Endothelial cell of umbilical vein (primary cell): ENCODE measurements at places on chromosomes 2 and 18. TPM values are rescaled to one million over a fixed set of nuclear protein-coding genes. Genes with fewer than 3 reads are reported as not detected.

The SH3RF3 gene
- total RNA-seq: 9.4 and 14.7 TPM in 2 replicates

The CD28 gene
- 0.15 TPM in 1 of 2 replicates, not detected in the other for total RNA-seq

The TUBA3D gene
- total RNA-seq: not detected in 2 replicates

The SULT1C2 gene
- total RNA-seq: not detected in 2 replicates

The BCL2 gene
- total RNA-seq: 3.8 and 5.0 TPM in 2 replicates

The CCDC93 gene
- 29.3 and 35.1 TPM in 2 replicates for total RNA-seq

The MOCOS gene
- 0.85 and 0.88 TPM in 2 replicates for total RNA-seq

The VWA3B gene
- not detected in 2 replicates for total RNA-seq

GRCh38 chr2:96391828-96392200 lies 56.2 kb downstream of the NCAPH start:
- peaks cover 7% of the 10 kb centered on the region for H3K27me3 ChIP-seq
- no peak overlapping the region for H3K4me3 ChIP-seq
- no peaks in the 10 kb centered on the region for H3K36me3 ChIP-seq
- DNase-seq: no peak
- no peak overlapping the region for H3K27ac ChIP-seq

DNA sequence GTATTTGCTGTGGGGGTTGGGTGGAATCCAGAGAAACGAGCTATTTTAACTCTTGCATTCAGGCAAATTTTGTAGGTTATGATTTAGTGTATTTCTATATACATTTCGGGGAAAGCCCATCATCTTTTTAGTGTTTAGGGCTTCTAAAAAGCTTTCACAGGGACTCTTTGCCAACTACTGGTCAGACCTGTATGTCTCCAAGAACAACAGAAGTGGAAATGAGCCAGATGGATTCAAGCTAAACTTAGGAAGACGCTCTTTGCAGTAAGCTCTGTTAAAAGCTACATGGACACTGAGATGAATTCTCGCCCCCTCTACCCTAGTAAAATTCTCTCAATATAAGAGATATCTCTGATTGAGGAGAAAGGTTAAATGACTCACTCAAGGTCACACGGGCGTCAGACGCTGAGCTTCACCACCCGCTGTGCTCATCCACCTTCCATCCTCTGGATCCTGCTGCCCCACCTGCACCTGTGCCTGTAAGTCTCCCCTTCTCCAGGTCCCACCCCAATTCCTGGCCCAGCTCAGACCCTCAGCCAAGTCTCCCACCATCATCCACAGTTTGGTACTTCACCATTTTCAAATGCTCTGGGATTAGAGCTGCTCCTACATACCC lies 85.6 kb downstream of the MARCHF4 start:
- no peaks in the 10 kb centered on the region for H3K36me3 ChIP-seq
- DNase-seq: no peak
- H3K4me1 ChIP-seq: peaks cover 9% of the 10 kb centered on the region
- H3K27ac ChIP-seq: no peak overlapping the region
- H3K27me3 ChIP-seq: no peaks in the 10 kb centered on the region
- H3K4me3 ChIP-seq: no peak overlapping the region

- H3K27ac ChIP-seq: no peak overlapping the region
- H3K4me1 ChIP-seq: no peaks in the 10 kb centered on the region
- no peak overlapping the region for H3K4me3 ChIP-seq
- H3K27me3 ChIP-seq: no peaks in the 10 kb centered on the region
Measured at GRCh38 chr2:204971206-204971907, 426.1 kb downstream of the PARD3B start.

DNA sequence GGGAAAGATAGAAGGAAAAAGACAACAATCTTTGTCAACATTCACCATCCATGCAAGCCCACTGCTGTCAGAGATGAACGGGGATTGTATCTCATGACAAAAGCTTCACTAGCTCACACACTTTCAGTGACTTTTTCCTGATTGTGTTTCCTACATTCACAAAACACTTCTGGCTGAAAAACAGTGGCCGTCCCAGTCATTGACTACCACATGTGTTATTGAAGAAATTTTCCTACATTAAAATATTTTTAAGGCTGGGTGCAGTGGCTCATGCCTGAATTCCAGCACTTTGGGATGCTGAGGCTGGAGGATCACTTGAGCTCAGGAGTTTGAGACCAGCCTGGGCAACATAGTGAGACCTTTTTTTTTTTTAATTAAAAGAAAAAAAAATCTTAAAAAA lies 90.9 kb downstream of the MOGAT1 start:
- DNase-seq: no peak
- peaks cover 1% of the 10 kb centered on the region for H3K27me3 ChIP-seq
- H3K27ac ChIP-seq: no peak overlapping the region

- no peak overlapping the region for H3K4me3 ChIP-seq
- peak; percentile 48 for DNase-seq
- H3K27ac ChIP-seq: no peak overlapping the region
- H3K27me3 ChIP-seq: no peaks in the 10 kb centered on the region
Measured at GRCh38 chr2:77009307-77009706, 512.9 kb downstream of the LRRTM4 start.

DNA sequence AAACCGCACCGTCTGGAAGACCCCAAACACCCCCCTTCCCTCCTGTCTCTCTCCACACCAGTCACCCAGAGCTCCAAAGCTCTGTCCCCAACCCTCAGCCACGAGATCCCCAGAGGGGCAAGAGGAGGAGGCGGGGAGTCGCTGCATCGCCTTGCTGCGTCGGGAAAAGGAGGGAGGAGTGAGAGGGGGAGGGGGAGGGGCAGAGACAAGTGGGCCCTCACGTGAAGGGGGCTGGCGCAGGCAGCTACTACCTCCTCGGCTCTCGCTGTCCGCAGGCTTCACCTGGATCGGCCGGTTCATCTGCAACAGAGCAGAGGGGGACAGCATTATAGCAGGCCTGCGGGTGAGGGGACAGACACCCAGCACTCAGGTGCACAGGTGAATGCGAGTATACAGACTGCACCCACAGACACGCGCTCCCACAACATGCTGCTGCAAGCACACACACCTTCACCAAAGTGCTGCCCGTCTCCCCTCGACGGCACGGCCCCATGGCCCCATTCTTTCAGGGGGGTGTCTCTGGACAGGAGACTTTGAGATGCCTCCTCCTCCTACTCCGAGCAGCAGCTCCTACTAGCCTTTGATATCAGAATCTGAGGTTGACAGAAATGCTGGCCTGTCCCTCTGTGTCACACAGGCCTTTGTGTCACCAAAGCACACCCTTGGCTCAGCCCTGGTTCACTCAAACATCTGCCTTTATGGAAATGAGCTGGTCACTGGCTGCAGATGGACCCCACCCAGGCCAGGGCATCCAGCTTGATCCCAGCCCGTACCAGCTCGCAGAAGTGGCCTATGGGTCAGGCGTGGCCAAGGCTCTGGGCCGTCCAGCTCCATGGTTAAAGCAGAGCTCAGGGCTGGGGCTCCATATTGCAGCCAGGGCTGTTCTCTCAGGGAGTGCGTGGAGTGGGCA lies 243.8 kb downstream of the CELF4 start:
- no peaks in the 10 kb centered on the region for H3K27me3 ChIP-seq
- H3K4me3 ChIP-seq: no peak overlapping the region
- H3K36me3 ChIP-seq: no peaks in the 10 kb centered on the region
- no peak overlapping the region for H3K27ac ChIP-seq
- H3K4me1 ChIP-seq: no peaks in the 10 kb centered on the region
- no peak for DNase-seq

DNA sequence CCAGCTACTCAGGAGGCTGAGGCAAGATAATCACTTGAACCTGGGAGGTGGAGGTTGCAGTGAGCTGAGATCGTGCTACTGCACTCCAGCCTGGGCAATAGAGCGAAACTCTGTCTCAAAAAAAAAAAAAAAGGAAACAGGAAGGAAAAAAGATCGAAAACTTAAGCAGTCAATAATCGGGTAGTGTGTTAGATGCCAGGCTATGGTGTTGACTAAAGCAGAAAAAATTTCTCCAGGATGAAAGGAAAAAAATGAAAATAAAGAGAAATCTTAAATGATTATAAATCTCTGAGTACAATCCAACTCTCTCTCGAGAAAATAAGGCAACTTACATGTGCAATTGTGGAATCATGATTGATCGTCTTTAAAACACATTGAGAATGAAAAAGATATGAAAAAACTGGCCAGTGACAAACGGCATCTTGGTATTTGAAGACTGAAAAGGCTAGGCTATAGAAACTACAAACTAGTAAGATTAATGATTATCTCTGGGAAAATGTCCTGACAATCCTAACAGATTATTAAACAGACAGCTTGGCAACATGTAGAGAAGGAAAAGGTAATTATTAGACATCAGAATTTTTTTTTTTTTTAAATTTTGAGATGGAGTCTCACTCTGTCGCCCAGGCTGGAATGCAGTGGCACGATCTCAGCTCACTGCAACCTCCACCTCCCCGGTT lies 16.3 kb upstream of the EPHA4 start:
- DNase-seq: no peak
- no peaks in the 10 kb centered on the region for H3K36me3 ChIP-seq
- H3K27me3 ChIP-seq: no peaks in the 10 kb centered on the region

DNA sequence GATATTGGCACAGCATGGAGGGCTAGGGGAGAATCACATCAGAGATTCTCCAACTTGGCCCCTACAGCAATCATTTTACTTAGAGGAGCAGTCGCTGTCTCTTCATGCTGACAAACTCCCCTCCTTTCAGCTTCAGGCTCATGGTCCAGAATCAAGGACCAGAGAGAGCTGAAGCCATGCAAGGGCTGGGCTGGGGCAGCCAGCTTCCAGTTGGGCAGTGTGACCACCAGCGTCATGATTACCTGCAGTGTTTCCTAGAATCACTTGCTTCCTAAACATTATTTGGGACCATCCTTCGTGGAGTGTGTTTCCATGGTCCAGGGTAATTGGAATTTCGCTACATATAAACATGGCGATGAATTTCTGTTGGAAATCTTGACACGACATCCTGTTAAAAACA lies 54.4 kb downstream of the CAPN13 start:
- H3K4me3 ChIP-seq: no peak overlapping the region
- no peaks in the 10 kb centered on the region for H3K4me1 ChIP-seq
- H3K27me3 ChIP-seq: no peaks in the 10 kb centered on the region
- no peak overlapping the region for H3K27ac ChIP-seq
- no peaks in the 10 kb centered on the region for H3K36me3 ChIP-seq

DNA sequence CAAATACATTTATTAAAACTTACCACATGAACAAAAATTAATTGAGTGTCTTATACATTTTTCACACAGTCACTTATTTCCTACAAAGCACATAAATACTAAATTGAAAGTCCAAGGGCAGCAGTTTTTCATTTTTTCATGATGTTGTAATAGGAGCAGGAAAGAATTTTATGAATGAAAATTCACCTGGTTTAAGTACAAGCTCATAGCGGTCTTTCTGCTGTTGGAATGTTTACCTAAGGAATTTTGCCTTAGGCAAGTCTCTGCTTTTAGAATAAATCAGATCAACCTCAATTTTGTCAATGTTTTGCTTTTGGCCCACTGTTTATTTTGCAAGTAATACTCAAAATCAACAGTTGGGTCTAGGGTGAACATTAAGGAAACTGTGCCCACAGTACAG lies 40.0 kb downstream of the ETAA1 start:
- H3K4me1 ChIP-seq: no peaks in the 10 kb centered on the region
- no peak overlapping the region for H3K27ac ChIP-seq
- no peaks in the 10 kb centered on the region for H3K36me3 ChIP-seq
- no peaks in the 10 kb centered on the region for H3K27me3 ChIP-seq
- no peak overlapping the region for H3K4me3 ChIP-seq

DNA sequence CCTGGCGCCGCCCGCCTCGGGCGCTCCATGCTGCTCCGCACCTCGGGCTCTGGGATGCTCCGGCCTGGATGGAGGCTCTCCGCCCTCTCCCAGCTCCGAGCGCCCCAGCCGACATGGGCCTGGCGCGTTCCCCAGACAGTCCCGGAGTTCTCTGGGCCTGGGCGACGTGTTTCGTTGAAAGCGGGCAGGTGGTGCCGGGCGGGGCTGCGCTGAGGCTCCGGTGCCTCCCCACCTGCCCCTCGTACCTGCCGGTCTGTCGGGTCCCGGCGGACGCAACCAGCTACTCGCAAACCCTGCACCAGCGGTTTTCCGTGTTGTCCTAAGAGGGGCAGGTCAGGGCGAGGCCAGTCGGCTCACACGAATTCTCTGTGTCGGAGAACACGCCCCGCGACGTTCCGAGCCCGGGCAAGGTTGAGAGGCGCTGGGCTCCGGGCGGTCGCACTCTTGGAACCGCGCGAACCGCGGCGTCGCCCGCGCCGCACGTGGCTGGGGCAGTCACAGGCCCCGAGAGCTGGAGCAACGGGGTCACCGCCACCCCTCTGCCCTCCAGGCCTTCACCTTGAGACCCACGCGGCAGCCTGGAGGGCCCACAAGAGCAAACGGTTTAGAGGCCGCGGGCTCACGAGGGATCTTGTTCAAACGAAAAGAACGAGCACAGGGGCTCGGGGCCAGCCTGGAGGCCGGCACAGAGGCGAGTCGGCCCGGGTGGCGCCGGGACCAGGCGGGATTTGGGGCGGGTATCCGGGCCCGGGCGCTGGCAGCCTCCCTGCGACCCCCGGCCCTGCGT lies 4.2 kb upstream of the SIX2 start:
- peak overlapping the region; percentile 29 for H3K4me3 ChIP-seq
- H3K36me3 ChIP-seq: no peaks in the 10 kb centered on the region
- peaks cover 23% of the 10 kb centered on the region for H3K4me1 ChIP-seq
- H3K27me3 ChIP-seq: peaks cover 62% of the 10 kb centered on the region

DNA sequence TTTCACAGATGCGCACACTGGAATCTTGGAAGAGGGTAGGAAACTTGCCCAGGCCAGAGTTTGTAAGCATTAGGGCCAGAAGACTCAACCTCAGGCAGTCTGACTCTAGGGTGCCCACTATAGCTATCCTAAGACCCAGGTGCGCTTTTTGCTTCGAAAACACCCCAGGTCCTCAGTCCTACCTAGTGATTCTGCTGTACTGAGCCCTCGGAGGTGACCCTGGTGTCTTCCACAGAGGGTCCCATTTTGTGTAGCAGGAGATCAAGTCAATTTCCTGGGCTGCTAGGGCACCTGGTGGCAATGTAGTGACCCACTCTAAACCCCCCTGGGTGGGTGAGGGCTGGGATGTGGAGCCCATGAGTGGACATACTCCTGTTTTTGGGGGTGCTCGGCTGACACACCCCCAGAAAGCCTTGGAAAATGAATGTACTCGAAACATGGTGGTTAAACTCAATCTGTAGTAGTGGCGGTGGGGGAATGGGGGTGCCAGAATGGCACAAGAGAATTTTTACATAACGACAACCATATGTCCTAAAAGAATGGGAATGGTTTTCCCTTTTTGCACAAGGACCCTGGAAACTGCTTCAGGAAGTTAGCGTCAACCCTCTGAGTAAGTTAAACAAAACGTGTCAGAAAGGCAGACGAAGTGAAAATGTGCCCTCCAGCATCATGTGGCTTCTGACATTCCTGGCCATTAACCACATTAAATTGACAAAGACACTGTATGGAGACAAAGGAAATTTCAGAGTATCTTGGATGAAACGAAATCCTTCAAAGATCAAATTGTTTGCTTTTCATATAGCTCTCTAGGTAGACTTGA lies 218.0 kb upstream of the COPS8 start:
- DNase-seq: no peak
- H3K27me3 ChIP-seq: no peaks in the 10 kb centered on the region
- no peak overlapping the region for H3K4me3 ChIP-seq
- no peak overlapping the region for H3K27ac ChIP-seq
